ENCODE measurements at places on chromosomes 12 and 14. TPM values are rescaled to one million over a fixed set of nuclear protein-coding genes. Genes with fewer than 3 reads are reported as not detected.

- no peak for DNase-seq
Observed at GRCh38 chr12:68367903-68368302, 35.7 kb upstream of the MDM1 start.

- no peak for DNase-seq
Observed at GRCh38 chr14:92641306-92641705, 107.1 kb downstream of the LGMN start.

DNA sequence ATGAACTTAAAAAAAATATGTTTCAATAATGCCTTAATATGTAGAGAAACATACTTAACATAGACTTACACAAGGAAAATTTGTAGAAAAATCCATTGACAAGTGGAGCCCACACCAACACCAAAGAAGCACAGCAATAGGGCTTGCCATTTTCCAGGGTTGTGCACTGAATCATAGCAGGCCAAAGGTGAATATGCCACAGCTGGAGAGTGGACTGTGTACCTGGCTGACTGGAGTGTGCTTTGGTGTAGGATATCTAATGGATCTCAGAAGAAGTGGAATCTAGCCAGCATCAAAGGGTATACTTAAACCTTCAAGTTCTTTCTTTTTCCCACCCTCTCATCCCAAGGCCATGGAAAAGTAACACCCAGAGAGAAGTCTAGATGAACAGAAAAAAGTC, 4.8 kb downstream of the RPL10L start:
- no peak for DNase-seq

GRCh38 chr12:96361074-96361473, 39.2 kb downstream of the CDK17 start:
- DNase-seq = peak; percentile 70

DNA sequence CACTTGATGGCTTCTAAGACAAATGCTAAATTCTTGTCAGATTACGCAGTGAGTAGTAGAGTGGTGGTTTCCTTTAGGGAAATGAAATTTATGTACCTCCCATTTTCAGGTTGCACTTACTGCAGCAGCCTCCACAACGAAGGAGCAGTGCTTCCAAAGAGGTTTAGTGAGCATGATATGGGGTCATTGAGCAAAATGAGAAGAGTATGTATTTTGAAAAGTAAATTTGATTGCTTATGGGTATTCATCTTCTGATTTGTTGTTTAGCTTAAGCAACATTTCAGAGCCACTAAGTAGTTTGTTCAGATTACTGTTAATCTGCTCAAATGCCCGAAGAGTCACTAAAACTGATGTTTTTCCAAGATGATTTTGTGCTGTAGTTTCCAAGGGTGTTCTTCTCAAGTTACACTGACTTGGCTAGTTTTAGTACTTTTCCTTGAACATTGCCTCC, 493.6 kb downstream of the PCNX1 start:
- DNase-seq = no peak

GRCh38 chr12:83676781-83677295, 990.1 kb downstream of the TMTC2 start:
- DNase-seq = no peak

DNA sequence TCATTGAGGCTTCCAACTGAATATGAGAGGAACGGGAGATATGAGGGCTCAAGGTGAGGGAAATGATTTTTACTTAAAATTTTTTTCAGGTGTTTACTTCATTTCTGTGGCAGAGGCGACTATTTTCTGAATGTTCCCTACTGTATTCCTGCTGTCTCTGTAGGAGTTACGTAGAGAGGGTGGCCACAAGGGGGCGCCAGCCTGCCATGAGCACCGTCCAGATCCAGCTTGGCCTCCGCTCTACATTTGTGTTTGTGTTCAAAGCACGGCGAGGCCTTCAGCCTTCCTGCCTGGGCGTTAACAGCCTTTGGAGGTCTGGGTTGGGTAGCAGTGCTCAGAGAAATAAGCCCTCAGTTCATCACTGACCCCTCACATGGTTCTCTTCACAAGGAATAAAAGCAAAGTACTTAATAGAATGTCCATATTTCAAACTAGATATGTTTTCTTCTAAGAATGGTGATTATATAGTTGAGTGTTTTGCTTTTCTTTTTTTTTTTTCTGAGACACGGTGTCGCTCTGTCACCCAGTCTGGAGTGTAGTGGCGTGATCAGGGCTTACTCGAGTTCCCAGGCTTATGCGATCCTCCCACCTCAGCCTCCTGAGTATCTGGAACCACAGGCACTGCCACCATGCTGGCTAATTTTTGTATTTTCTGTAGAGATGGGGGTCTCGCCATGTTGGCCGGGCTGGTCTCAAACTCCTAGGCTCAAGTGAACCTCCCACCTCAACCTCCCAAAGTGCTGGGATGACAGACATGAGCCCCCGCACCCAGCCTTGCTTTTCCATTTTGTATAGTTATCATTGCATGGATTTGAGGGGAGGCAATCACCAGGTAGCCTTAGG, 22.3 kb downstream of the CKB start:
- DNase-seq = peak; percentile 92

DNA sequence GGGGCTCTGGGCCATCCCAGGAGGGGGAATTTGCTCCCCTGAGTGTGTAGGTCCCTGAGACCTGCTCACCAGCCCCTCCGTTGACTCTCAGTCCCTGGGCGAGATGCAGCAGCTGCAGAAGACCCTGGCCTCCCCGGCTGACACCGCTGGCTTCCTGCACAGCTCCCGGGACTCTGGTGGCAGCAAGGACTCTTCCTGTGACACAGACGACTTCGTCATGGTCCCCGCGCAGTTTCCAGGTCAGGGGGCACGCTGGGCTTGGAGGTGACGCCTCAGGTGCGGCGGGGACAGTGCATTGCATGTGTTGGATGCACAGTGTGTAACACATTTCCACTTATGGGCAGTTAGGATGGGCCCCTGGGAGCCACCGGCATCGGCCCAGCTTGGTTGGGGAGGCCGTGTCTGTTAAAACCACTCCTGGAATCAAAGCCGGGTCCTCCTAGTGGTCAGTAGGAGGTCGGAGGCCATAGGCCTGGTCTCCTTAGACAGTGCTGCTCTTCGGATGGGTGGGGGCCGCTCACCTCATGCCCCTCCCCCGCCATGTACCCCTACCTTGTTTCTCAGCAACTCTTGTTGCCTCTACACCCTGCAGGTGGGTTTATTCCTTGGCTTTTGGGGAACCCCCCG, 17.1 kb upstream of the PUS1 start:
- peak; percentile 19 for DNase-seq

DNA sequence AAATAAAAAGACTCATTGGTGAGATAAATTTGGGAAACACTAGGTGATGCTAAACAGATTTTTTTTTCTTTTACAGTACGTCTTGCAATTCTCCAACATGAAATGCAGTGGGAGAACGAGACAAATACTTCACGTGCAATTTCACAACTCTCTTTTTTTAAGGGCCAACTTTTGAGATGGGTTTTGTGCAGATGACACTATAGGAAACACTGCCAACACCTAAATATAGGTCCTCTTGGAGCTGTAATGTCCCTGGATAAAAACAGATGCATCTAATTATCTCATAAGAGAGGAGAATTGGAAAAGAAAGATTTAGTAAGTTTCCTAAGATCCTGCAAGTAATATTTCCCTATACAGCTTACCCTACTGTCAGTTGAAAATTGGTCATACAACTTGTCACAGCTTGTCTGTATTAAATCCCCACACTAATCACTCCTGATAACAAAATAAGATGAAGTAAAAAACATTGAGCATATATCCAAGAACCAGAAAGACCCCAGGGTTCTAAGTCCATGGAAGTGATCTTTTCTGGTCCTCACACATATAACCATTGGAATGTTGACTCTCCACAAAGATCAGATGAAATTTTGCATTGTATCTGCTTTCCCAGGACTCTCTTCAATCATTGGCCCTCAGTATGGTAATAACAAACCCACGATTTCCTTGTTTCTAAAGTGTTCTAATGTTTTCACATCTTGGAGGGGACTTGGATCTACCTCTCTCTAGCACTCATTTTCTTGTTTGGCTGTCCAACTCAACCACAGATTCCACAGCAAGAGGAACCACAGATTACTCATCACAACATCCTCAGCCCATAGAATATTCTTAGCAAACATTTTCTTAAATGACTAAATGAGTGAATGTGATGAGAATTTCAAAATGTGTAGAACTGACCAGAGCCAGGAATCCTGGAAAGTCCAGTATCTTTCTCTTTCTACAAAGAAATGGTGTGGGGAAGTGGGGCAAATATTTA, 769.4 kb upstream of the USP15 start:
- DNase-seq = no peak

DNA sequence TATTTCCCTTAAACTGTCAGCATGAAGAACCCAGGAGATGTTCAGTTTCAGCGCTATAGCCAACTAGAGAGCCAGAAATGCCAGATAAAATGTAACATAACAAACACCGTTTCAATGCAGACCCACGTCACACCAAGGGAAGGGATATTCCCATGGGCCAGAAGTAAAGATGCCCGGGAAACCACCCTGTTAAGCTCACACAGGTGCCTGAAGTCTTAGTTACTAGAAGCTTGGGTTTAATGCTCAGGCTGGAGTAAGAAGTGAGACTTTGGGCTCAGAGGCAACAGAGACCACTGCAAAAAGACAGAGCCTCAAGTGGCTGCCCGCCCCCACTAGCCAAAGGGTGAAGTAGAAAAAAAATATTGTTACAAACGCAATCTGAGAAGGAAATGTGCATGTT, 52.3 kb downstream of the SYNE3 start:
- no peak for DNase-seq

DNA sequence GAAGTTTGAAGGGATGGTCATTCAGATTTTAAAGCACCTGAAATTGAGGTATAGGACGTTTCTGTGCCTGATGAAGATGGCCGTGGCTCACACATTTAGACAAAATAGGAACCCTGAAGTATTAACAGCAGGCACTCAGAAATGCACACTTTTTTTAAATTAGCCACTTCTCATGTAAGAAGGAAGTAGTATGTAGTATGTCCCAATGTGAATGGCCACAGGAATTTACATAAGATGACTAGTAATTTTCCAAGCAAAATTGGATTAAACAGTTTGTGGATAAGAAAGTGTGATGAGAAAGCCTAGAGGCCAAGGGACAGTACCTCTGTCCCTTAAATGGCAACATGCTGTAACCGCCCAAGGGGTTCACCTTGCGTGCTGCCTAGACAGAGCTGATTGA, 1.8 kb upstream of the MIS18BP1 start:
- DNase-seq = no peak

DNA sequence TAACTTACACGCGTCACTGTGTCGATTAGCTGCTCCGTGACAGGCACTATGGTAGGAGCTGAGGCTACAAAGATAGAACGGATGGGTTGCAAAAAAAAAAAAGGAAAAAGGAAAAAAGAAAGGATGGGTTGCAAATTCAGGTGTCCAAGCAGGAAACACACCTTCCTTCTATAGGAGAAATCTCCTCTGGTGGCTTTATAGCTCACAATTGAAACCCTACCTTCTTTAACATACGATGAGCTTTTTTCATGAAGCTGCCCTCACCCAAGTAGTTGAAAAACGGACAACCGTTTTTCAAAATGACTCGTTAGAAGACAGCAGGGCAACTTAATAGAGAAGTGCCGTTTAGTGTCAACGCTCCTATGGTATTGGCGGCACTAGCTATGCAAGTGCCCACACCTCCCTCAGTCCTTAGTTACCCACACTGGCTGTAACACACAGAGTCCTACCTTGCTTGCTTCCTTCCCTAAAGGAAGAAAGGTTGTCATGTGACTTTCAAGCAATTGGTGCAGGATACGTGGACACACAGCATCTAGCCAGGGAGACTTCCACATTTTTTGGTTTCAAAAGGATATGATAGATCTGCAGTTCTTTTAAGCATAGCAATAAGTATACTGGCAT, 682 bp upstream of the TRIP11 start:
- DNase-seq = peak; percentile 51

GRCh38 chr12:29234552-29234951, 85.5 kb downstream of the FAR2 start:
- no peak for DNase-seq

DNA sequence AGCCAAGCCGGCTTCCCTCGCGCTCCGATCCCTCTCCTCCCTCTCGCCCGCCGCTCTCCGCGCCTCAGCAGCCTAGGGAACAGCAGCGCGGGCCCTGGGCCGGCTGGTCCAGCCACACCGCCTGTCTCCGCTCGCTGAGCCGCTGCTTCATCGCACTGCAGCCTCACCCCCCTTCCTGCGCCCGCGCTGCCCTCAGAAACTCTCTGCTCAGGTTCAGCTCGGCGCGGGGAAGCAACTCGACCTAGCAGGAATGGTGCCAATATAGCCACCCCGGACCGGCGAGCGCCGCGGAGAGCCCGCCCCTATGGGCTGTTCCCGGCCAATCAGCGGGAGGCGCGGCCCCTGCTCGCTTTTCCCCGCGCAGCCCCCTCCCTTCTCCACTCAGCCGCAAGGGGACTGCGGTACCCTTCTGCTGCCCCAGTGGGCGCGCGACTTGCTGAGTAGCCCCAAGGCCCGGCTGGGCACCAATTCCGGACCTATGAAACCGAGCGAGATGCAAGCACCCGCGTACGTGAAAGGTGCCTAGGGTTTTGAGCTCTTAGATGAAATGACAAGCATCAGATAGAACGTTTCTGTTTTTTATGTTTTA, at the start of gene ADAMTS20:
Gene ADAMTS20 (minus strand): TSS at position 233 of the 589 bp plus-strand sequence. CDS start 282 bp downstream, outside the sequence.
- no peak for DNase-seq

DNA sequence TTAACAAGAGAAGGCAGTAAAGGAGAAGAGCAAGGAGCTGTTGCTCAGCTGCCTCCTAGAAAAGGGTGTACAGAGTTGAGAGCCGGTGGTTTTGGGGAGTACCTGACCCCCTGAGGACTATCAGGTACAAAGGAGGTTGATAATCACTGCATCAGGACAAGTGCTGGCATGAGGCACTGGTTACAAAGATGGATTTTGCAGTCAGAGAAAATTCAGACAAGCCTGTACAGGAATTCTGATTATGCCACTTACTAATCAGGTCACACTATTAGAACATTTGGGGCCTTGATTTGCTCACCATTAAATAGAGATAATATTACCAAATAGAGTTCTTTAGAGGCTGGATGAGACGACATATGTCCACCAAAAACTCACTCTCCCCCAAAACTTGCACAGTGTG, 450.9 kb upstream of the TMPO start:
- DNase-seq = no peak

GRCh38 chr14:90204516-90204915, 51.8 kb upstream of the PSMC1 start:
- DNase-seq = no peak

Gene NEUROD4
- total RNA-seq = not detected

Gene PCED1B
- 0.19 TPM for total RNA-seq

Gene DIO3
- total RNA-seq = not detected

Gene ESR2
- total RNA-seq = 0.56 TPM

Gene IL26
- not detected for total RNA-seq

Gene CD4
- total RNA-seq = not detected

Gene TMTC1
- 19.2 TPM for total RNA-seq

Measured in dermis blood vessel endothelial cell (primary cell).